Karpas-422 (cell line): ENCODE measurements at places on chromosomes 3 and 15. TPM values are rescaled to one million over a fixed set of nuclear protein-coding genes. Genes with fewer than 3 reads are reported as not detected.
A peak's percentile ranks its signal among the peaks of the same experiment; 100 is the strongest.

GRCh38 chr3:65927576-65927975, 111.1 kb downstream of the MAGI1 start:
- H3K36me3 ChIP-seq, result no peaks in the 10 kb centered on the region
- no peak overlapping the region for H3K27ac ChIP-seq
- H3K4me3 ChIP-seq, result no peak overlapping the region
- DNase-seq, result no peak
- no peaks in the 10 kb centered on the region for H3K27me3 ChIP-seq

CCDC33 gene
- not detected in 2 replicates for total RNA-seq

GRCh38 chr15:74616996-74617395, 1.4 kb downstream of the CLK3 start:
- peak overlapping the region; percentile 74 for H3K27ac ChIP-seq
- peaks cover 29% of the 10 kb centered on the region for H3K4me1 ChIP-seq
- peak overlapping the region; percentile 99 for H3K4me3 ChIP-seq

DNA sequence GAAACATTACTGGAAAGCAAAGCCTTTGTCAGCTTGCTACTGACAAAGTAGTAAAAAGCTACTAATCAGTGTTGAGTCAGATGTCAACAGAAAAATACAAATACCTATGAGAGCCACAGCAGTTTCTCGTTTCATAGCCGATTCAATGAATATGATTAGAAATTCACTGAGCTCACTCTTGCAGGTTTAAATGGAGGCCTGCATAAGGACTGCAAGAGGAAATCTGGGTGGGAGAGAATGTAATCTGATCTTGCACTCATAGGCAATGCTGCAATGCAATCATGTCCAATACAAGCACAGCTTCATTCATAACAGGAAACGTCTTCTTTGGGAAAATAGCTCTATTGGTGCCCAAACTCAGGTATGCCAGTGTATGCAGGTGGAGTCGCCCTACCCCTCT, 608.8 kb downstream of the ROBO2 start:
- no peak overlapping the region for H3K4me3 ChIP-seq
- H3K4me1 ChIP-seq, result peaks cover 38% of the 10 kb centered on the region
- peaks cover 14% of the 10 kb centered on the region for H3K36me3 ChIP-seq
- no peaks in the 10 kb centered on the region for H3K27me3 ChIP-seq
- no peak for DNase-seq
- H3K27ac ChIP-seq, result no peak overlapping the region

- H3K36me3 ChIP-seq, result peaks cover 18% of the 10 kb centered on the region
- H3K27me3 ChIP-seq, result no peaks in the 10 kb centered on the region
- H3K4me3 ChIP-seq, result no peak overlapping the region
- no peak for DNase-seq
- H3K4me1 ChIP-seq, result no peaks in the 10 kb centered on the region
These were observed 20.2 kb downstream of the RNF13 start for GRCh38 chr3:149833241-149833640.

GRCh38 chr3:157087780-157088600, 72.0 kb downstream of the CCNL1 start:
- H3K4me3 ChIP-seq, result peak overlapping the region; percentile 70
- H3K4me1 ChIP-seq, result peaks cover 46% of the 10 kb centered on the region
- no peak for DNase-seq
- H3K27ac ChIP-seq, result peak overlapping the region; percentile 70
